Fibroblast of villous mesenchyme (primary cell): ENCODE measurements at places on chromosomes 1 and 21. TPM values are rescaled to one million over a fixed set of nuclear protein-coding genes. Genes with fewer than 3 reads are reported as not detected.

NCAM2 gene
- total RNA-seq = 5.2 and 7.1 TPM in 2 replicates

FASLG gene
- total RNA-seq = not detected in 2 replicates

SPAG17 gene
- 0.32 TPM in 1 of 2 replicates, not detected in the other for total RNA-seq

LENEP gene
- total RNA-seq = 0.32 and 0.43 TPM in 2 replicates

USF1 gene
- 52.5 and 62.2 TPM in 2 replicates for total RNA-seq

AMY1C gene
- not detected in 2 replicates for total RNA-seq

FCMR gene
- 1.3 and 1.6 TPM in 2 replicates for total RNA-seq

GBP5 gene
- total RNA-seq = under 0.01 and 0.32 TPM in 2 replicates

MRPL37 gene
- 78.9 and 79.5 TPM in 2 replicates for total RNA-seq

AIDA gene
- total RNA-seq = 39.3 and 48.4 TPM in 2 replicates

DNM3 gene
- 1.9 and 2.2 TPM in 2 replicates for total RNA-seq

C1orf87 gene
- not detected in 2 replicates for total RNA-seq

WNT2B gene
- total RNA-seq = 2.6 TPM in 2 replicates

KRTAP7-1 gene
- total RNA-seq = not detected in 2 replicates

RNASEL gene
- 4.5 and 9.1 TPM in 2 replicates for total RNA-seq

ADAMTS4 gene
- 6.8 and 8.2 TPM in 2 replicates for total RNA-seq

CFAP126 gene
- total RNA-seq = not detected in 2 replicates

RBP7 gene
- 0.43 TPM in 1 of 2 replicates, not detected in the other for total RNA-seq

F13B gene
- total RNA-seq = not detected in 2 replicates

CYP4A11 gene
- not detected in 2 replicates for total RNA-seq

B3GALT5 gene
- under 0.01 TPM in 1 of 2 replicates, not detected in the other for total RNA-seq

PCBP3 gene
- total RNA-seq = 1.3 and 2.9 TPM in 2 replicates

AZIN2 gene
- total RNA-seq = 2.6 and 6.8 TPM in 2 replicates

APCS gene
- not detected in 2 replicates for total RNA-seq

SLC22A15 gene
- 7.8 and 9.3 TPM in 2 replicates for total RNA-seq

ORC1 gene
- 4.8 and 5.2 TPM in 2 replicates for total RNA-seq

DDR2 gene
- 227 and 289 TPM in 2 replicates for total RNA-seq

OR2T11 gene
- total RNA-seq = not detected in 2 replicates

FAM151A gene
- total RNA-seq = not detected in 2 replicates
